ENCODE measurements at places on chromosomes 7 and 10.

DNA sequence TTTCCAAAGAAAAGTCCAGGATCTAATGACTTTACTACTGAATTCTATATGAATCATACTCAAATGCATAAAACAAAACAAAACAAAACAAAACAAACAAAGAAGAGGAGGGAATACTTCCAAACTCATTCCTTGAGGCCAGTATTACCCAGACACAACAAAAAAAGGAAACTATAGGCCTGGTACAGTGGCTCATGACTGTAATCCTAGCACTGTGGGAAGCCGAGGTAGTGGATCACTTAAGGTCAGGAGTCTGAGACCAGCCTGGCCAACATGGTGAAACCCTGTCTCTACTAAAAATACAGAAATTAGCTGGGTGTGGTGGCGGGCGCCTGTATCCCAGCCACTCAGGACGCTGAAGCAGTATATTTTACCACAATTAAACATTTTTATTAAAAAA, 114.6 kb downstream of the NRBF2 start:
- DNase-seq, result no peak

DNA sequence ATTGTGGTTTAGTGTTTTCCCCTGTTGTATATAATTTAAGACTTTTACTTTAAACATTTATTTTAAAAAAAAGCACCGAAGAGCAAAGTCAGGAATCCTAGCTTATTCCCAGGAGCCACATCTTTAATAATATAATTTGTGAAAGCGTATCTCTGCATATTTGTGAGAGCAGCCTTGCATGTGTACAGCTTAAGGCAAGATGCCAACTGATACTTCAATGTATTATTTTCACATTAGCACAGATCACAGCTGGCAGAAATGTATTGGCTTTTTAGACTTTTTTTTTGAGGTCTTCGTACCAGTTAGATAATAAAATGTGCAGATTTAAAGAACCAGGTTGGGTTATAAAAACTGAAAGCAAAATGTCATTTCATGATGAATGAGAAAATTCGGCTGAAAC, 845.7 kb upstream of the POT1 start:
- DNase-seq, result no peak

DNA sequence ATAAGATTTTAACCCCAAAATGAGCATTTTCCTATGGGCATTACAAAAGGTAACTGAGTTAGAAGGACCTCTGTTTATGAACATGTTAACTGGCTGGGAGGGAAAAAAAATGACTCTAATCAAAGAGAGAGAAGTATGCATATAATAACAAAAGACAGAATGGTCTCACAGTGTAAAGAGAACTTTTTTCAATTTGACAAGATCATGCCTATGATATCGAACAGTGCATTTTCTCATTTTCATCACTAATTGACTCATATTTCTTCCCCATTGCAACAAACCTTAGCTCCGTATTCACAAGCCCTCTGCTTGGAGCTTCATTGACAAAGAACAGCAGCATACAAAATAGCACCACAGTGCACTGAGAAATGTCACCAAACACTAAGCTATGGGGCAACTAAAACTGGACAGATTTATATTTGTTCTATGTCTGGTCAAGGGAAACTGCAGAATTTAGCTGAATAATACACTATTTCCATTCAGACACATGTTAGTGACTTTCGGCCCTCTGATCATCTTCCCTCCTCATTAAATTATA, 45.6 kb downstream of the SMURF1 start:
- no peak for DNase-seq

GRCh38 chr10:93742633-93743349, 14.9 kb upstream of the LGI1 start:
- no peak for DNase-seq

- DNase-seq, result no peak
Measured at GRCh38 chr10:119567978-119568377, 25.5 kb upstream of the RGS10 start.

- no peak for DNase-seq
Measured at GRCh38 chr10:2576892-2577291, 490.5 kb upstream of the PFKP start.

DNA sequence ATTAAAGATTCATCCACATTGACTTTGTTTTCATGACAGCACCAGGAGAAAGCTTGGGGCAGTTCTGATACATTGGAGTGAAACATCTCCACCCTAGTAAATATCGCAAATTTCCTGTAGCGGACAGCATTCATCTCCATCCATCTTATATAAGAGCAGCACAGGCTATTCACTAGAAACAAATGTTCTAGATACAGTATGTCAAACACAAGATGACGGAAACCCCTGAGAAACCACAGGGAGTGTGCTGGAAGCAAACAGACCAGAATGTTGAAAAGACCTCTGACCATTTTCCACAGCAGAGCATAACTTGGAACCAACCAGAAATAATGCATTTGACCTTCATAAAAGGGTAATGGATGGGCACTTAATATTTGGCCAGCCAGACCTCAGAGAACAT, 343.9 kb downstream of the SORCS1 start:
- DNase-seq, result no peak

GRCh38 chr10:47253651-47254375, 46.2 kb upstream of the GDF10 start:
- no peak for DNase-seq

All from hepatic stellate cell (primary cell).